Stimulated activated CD4-positive, alpha-beta T cell treated with anti-CD3 and anti-CD28 coated beads, TNF-alpha, amount 100 ng/mL, for 24 hours (primary cell): ENCODE measurements at places on chromosomes 1 and 21.

DNA sequence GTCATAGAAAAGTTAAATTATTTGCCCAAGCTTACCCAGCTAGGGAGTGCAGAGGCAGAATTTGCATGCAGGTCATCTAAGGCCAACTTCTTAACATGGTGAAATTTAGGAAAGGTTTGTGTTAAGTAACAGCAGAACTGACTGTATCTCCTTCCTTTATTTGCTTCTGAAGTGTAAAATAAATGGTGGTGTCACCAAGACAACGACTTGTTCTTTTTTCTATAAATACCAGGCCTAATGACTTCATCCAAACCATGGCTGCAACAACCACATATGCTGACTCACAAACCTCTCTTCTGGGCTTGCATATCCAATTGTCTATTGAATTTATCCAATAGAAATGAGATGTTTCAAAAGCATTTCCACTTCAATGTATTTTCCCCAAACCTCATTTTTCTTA is 19.1 kb downstream of the COL24A1 start:
- DNase-seq: no peak

GRCh38 chr1:239810061-239810481 is 281.6 kb upstream of the FMN2 start:
- no peak for DNase-seq

GRCh38 chr21:20883408-20883800 is 114.8 kb upstream of the NCAM2 start:
- no peak for DNase-seq

DNA sequence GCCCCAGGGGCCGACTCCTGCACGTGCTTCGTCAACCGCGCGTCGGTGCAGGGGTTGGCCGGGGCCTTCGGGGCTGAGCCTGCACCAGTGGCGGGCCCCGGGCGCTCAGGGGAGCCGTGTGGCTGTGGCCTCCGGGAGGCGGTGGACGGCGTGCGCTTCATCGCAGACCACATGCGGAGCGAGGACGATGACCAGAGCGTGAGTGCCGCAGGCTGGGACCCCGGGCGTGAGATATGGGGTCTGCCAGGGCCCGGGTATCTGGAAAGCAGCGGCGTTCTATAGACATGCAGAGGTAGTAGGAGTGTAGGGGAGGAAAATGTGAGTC is 4.3 kb downstream of the CHRNB2 start:
- no peak for DNase-seq

GRCh38 chr1:53589043-53589887 is 130.1 kb downstream of the DMRTB1 start:
- DNase-seq: no peak

- no peak for DNase-seq
Observed at GRCh38 chr1:160112357-160112756, 3.2 kb upstream of the ATP1A2 start.

DNA sequence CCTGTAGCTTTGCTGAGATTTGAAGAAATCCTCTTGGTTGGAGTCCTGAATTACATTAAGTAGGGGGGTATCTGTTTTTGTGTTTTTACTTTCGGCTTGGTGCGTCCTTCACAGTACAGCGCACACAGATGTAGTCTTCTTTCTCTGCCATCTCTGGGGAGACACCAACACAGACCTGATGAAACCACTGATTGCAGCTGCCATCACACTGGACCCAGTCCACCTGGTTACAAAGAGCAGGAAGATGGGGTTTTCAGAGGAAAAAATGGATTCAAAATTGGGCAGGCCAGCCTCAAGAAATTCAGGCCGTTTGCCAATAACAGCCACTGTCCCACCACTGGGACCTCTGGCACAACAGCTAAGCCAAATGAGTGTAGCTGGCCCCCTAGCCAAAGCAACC is 18.7 kb upstream of the SYT2 start:
- DNase-seq: no peak

GRCh38 chr1:36805979-36806640 is 228.2 kb downstream of the GRIK3 start:
- no peak for DNase-seq

- no peak for DNase-seq
Observed at GRCh38 chr1:22626237-22627157, 9.9 kb upstream of the C1QA start.

DNA sequence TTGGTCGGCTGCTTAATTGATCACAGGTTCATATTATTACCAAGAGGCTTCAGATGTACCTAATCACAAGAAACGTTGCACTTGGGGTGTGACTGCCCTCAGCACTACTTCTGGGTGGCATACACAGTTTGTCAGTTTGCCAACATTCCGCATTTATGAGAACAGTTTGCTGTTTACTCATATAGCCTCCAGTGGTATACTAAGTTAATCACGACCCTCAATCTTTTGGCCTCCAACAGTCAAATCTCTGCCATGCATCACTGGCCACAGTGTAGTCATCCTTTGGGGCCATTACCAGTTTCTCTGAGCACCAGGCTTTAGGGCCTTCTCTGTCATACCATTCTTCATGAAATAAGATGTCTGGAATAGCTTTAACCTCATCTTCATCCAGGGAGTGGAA is 62.8 kb upstream of the BCL9 start:
- no peak for DNase-seq
